MV-4-11 (cell line): ENCODE measurements at places on chromosomes 1 and 21.
A peak's percentile ranks its signal among the peaks of the same experiment; 100 is the strongest.

GRCh38 chr1:16677552-16678431 is 11.0 kb upstream of the RNU1-3 start:
- peak; percentile 92 for DNase-seq

GRCh38 chr1:176998183-176998795 is 166.2 kb downstream of the ASTN1 start:
- no peak for DNase-seq

DNA sequence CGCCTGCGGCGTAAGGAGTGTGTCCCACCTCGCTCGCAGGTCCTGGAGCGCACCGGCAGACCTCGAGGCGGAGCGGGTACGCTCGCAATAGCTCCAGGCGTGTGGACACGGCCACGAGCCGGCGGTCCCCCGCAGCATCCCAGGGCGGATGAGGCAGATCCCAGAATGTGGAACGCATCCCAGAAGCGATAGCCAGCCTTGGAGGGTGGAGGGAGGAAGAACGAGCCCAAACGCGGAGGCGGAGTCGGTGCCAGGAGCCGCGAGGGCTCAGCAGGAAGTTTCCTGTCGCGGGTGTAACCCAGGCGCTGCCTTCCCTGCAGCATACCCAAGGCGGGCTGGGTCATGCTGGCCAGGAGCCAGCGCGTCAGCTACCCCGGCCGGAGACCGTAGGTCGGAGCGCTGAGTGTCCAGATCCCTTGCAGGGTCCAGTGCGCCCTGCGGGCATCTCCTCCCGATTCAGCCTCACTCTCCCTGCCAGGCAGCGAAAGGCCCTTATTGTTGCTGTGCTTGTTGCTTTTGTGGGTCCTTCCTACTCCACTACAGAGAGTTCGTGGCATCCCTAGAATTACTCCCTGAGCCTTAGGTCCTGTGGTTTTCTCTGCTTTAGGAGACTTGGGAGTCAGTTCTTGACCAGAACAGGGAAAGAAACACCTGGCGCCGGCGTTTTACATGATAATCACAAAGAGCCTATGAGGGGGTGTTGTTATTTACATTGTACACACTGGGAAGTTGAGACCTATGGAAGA is 27.7 kb downstream of the STYXL2 start:
- DNase-seq: no peak

DNA sequence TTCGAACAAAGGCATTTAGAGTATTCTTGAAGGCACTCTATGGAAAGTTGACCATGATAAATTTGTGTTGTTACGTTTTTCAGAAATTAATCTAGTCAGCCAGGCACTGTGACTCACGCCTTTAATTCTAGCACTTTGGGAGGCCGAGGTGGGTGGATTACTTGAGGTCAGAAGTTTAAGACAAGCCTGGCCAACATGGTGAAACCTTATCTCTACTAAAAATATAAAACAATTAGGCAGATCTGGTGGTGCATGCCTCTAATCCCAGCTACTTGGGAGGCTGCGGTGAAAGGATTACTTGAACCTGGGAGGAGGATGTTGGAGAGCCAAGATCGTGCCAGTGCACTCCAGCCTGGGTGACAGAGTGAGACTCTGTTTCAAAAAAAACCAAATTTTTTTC is 130.6 kb upstream of the BRINP3 start:
- peak; percentile 25 for DNase-seq

GRCh38 chr1:18468570-18468969 is 12.2 kb upstream of the KLHDC7A start:
- DNase-seq: no peak

DNA sequence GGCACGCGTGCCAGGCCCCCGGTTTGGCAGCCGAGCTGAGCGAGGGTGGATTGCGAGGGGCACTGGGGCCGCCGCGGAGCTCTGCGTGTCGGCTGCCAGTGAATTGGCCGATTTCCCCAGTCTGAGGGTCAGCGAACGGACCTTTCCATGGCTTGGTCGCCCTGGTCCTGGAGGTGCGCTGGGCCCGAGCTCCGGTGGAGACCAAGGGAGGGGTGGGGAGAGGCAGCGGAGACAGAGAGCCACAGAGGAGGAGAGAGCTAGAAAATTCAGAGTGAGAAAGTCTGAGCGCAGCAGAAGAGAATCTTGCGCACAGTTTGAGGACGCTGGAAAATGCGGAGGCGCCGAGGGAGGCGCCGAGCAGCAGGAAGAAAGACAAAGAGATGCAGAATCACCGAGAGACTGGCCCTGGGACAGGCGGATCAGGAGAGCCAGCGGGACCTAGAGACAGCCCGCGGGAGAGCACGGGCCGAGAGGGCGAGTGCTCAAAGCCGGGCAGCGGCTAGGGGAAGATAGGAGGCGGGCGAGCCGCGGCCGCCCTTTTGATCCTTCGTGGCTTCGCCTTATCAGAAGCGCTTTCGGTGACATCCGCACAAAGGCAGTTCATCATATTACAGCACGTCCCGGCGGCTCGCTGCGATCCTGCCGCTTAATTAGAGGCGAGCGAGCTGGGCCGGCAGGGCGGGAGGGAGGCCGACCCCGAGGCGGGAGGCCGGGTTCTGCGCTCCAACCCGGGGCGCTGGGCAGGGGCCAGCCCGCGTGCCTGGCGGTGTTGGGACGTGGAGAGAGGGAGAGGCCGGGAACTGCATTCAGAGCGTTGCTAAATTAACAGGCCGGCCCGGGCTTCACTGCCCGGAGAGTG is 12.7 kb downstream of the PAX7 start:
- DNase-seq: no peak

- no peak for DNase-seq
Measured at GRCh38 chr1:3007298-3008147, 13.7 kb upstream of the ACTRT2 start.
